ENCODE measurements at places on chromosomes 4 and X. TPM values are rescaled to one million over a fixed set of nuclear protein-coding genes. Genes with fewer than 3 reads are reported as not detected.

The RAPGEF2 gene
- 153 TPM for total RNA-seq

The SLITRK4 gene
- 36.9 TPM for total RNA-seq

The SYTL5 gene
- 2.5 TPM for total RNA-seq

The SHROOM2 gene
- total RNA-seq = 17.9 TPM

The FAM114A1 gene
- total RNA-seq = 8.4 TPM

The PPEF1 gene
- 17.9 TPM for total RNA-seq

Measured in temporal lobe (tissue), 4 donors.